ENCODE measurements at places on chromosomes 5 and 9.

GRCh38 chr5:124697933-124698591, 48.4 kb downstream of the ZNF608 start:
- DNase-seq: no peak

DNA sequence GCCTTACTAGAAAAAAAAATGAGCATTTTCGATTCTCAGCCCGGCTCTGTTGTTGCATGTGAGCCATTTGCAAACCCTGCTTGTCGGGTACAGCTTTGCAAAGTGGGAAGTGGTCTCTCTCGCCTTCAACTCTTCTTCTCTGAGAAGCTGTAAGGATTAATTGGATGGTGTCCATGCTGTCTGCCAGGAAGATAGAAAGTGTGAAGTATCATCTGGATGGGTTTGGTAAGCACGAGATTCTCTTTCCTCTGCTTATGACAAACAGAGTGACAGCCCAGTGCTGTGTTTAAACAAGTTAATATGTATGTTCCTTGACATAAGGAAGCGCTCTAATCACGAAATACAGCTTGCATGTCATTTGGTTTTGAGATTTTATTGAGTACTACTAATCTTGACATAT, 109.1 kb upstream of the SPATA31D4 start:
- DNase-seq: no peak

DNA sequence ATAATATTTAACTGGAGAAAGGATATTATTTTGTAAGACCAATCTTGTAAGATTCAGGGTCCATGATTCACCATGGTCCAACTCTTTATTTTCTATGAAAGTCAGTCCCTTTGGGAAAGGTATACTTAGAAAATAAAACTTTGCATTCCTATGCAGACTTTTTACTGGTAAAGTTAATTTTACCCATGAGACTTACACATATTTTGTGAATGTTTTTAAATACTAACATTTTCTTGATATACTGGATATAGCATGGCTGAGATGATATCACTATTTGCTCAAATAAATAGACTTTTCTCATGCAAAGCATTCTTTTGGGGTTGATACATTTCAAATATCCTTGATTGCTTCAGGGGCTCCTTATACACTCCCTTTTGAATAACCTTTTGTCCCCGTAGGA, 512.1 kb downstream of the MAN2A1 start:
- DNase-seq: no peak

DNA sequence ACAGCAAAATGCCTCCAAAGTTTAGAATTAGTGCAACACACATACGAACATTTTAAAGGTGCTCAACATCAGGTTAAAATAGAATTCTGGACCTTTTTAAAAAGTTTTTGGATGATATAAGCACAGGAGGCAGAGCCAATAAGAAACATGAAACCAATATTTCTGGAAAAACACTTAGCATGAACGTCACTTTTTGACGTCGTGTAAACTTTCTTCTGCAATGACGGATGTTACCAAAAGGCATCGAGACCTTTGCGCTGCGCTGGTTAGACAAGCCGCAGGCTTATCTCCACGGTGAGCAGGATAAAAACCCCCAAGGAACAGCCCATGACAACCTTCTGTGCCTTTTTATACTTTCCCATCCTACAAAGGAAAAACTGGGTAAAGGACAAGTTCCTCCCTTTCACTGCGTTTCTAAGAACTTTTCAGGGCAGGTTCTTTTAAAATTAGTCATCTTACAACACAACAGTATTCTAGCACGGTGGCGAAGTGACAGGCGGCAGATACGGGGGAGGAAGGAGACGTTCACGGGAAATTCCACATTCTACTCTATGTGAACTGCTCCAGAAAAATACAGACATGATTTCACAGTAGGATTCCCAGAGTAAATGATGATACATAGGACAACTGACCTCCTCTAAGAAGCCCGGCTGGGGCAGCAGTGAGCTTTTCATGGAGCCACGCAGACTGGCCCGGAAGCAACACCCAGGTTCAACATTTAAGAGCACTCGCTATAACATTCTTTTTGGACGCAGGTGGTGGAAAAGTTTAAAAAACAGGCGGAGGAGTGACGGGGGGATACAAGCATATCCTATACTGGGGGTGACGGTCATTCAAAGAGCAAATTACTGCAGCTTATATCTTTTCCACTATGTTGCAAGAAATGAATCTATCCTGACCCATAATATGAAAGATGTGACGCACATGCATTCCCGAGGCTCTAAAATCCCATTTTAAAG, 52.4 kb downstream of the USP20 start:
- no peak for DNase-seq

- DNase-seq: no peak
These were observed 9.2 kb downstream of the NR5A1 start for GRCh38 chr9:124498040-124498439.

- DNase-seq: no peak
These were observed 25.6 kb downstream of the POLR1E start for GRCh38 chr9:37511016-37512010.

GRCh38 chr5:2797981-2798380, 46.5 kb upstream of the IRX2 start:
- no peak for DNase-seq

DNA sequence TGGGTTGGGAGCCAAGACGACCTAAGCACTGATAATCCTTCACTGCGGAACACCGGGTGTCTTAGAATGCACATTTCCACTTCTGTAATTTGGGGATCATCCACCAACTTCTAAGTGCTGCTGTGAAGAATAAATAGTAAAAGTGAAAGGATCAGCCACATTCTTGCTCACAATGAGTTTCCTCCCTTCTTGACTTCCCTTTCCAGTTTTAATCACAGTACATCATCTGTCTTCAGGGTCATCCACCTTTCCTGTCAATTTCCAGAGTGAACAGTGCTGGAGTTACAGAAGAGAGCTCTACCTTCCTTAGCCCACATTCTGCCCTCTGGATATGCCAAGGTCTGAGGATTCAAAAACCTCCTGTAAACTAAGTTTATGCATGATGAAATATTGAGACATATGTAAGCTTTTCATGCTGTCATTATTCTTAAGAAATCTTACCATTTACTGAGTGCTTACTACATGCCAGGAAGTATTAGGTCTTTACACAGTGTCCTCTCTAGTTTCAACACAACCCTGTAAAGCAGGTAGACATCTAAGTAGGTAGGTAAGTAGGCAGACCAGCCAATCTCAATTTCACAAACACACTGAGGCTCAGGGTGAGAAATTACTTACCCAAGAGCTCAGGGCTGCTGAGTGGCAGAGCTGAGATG, 105.2 kb downstream of the CDK5RAP2 start:
- no peak for DNase-seq

DNA sequence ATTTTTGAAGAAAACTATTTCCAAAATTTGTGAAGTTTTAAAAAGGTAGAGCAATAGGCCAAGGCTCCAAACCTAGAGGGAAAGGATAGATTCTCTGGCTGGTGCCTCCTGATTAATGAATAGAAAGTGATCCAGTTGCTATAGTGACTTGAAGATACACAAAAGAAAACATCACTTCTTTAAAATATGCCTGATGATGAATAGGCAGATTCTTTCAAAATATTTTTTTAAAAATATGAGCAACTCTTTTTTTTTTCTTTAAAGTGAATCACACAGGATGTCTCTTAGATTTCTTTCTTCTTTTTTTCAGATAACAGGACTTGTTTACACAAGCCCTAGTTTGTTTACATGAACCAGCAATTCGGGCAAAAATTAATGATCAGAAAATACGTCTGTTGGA, 124.4 kb downstream of the RFK start:
- DNase-seq: no peak

GRCh38 chr9:98569491-98569890, 139.2 kb downstream of the GABBR2 start:
- DNase-seq: no peak

DNA sequence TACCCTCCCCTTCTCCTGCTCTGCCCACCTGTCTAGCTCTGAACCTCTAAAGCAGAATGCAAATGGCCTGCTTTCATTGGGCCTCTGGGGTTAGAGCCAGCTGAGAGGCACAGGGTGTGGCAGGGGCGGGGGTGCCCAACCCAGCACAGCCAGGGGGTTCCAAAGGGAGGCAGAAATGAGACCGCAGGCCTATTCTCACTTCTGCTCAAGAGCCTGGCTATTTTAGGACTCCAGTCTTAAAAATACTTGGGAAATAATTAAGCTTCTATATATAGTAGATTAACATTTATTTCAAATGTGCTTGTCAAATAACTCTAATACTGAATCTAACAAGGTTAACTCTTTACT, 5.7 kb downstream of the QSOX2 start:
- no peak for DNase-seq

DNA sequence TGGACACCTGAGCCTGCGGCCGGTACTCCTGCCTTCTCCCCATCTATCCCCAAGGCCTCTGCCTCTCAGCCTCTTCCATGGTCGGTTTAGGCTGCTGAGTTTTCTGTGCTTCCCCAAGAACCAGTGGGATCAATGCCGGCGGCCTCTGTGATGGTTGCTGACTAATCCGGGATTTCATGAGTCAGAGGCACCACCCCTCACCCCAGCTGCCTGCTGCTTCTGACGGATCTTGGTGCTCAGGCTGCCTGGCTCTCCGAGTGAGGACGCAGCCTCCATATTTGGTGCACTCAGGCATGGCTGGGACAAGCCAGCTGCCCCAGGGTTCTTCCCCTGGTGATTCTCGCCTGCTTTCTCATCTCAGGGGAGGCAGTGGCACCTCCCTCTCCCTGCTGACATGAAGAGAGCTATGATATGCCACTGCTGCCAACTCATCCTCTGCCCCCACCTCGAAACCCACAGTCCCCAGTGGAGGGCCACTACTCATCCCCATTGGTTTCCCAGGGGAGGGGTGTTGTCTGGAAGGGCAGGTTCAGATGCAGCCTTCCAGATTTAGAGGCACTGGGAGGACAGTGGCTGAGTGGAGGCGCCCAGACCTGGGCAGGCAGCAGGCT, 3.3 kb upstream of the MAN1B1 start:
- DNase-seq: no peak

- DNase-seq: no peak
These were observed 7.1 kb downstream of the POU4F3 start for GRCh38 chr5:146345578-146346366.

GRCh38 chr9:116435706-116436105, 251.4 kb upstream of the TRIM32 start:
- no peak for DNase-seq

- no peak for DNase-seq
These were observed 71.1 kb upstream of the IL17B start for GRCh38 chr5:149450199-149450598.

GRCh38 chr9:77472646-77473045, 175.5 kb downstream of the GNA14 start:
- DNase-seq: no peak

- no peak for DNase-seq
These were observed 1012.4 kb downstream of the CDH18 start for GRCh38 chr5:18975624-18976023.

DNA sequence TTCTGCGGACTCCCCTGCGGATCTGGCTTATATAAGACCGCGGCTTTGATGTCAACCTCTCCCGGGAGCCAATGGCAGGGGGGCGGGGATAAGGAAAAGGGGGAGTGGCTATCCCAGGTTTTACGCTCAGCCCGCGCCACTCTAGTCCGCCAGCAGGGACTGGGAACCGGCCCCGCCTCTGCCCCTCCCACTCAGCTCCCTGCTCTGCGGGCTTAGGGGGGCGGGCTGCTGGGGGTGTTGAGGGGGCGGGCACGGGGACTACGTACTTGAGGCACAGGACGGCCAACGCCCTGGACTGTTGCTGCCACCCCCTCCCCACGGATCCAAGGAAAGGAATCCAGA, at the start of gene HAND1:
Gene HAND1 (minus strand): TSS at position 4 of the 342 bp plus-strand sequence. CDS start 219 bp downstream, outside the sequence.
- DNase-seq: no peak

DNA sequence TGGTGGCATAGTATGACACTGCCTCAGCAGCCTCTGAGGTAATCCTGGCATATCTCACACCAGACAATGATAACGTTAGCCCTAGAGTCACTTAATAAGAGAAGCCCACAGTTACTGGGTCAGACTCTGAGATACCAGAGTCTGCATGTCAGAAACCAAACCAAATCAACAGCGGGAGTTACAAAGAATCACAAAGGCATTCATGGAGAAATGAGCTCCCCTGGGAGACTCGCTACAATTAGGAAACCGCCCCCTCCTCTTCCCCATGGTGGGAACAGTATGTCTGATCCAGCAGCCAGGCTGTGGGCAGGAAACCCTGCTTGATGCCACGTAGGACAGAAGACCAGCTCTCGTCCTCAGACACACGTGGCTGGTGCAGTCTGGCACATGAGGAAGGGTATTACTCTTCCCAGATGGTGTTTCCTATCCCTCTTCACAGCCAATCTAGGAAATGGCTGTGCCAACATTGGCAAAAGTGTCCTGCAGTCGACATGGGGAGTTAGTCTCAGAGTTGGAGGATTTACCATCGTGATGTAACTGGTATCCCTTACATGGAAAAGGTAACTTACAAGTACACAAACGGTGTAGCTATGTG, 485.4 kb downstream of the ZNF608 start:
- DNase-seq: no peak

DNA sequence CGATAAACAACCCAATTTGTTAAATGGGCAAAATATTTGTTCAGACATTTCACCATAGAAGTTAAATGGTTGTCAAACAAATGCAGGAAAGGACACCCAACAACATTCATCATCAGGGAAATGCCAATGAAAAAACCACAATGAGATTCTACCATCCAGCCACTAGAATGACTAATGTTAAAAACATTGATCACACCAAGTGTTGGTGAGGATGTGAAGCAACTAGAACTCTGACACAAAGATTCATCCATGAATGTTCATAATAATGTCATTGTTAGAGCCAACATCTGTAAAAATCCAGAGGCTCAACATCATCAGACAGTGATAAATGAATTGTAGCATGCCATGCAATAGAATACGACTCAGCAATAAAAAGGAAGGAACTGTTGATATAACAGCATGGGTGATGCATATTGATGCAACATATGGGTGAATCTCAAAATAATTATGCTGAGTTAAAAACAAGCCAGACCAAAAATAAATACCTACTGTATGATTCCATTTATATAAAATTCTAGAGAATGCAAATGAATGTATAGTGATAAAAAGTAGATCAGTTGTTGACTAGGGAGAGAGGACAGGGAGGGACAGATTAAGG, 55.9 kb upstream of the UNC5A start:
- DNase-seq: no peak

- DNase-seq: no peak
These were observed at the start of gene ANKDD1B for GRCh38 chr5:75611311-75612225. Gene ANKDD1B, plus strand, starts transcription at chr5:75611453. Its CDS starts 182 bp downstream, at chr5:75611635.

DNA sequence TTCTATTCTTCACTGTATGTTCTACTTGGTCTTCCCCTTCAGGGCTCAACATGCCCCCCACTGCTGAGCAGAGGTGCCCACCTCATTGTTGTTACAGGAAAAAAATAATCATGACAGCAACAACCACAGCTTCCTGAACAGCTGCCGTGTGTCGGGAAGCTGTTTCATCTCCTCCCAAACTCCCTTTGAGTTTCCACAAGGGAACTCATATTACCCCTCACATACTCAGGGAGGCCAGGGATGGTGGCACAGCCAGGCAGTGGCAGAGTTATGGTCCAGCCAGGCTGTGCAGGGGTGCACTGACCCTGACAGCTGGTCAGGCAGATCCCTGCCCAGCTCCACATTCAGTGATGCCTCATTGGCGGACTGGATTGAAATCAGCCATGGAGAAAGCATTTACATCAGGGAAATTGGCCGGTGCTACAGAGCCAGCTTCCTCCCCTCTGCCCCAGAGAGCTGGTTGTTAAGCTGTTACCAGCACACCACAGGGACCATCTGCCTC, 37.3 kb downstream of the SARDH start:
- DNase-seq: no peak

Data from esophagus squamous epithelium (tissue), 5 donors.